ENCODE measurements at places on chromosomes 1 and 21.

GRCh38 chr1:54125386-54126070 is 27.3 kb downstream of the CDCP2 start:
- DNase-seq = no peak

DNA sequence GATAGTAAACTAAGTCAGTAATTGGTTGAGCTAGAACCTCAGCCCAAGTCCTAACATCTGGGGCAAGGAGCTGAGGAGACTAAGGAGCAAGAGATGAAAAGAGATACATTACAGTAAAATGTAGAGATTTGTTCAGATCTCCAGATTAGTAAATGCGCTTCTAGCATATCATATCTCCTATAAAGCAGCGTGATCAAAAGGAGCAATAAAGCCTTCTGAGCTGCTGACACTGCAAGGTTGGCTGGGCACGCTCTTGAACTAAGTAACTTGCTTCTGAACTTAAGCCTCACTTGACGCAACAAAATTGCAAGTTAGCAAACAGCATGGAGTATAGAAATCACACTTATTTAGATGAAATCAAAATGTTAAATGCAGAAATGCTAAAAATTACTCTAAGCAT is 80.9 kb downstream of the LRRC53 start:
- no peak for DNase-seq

DNA sequence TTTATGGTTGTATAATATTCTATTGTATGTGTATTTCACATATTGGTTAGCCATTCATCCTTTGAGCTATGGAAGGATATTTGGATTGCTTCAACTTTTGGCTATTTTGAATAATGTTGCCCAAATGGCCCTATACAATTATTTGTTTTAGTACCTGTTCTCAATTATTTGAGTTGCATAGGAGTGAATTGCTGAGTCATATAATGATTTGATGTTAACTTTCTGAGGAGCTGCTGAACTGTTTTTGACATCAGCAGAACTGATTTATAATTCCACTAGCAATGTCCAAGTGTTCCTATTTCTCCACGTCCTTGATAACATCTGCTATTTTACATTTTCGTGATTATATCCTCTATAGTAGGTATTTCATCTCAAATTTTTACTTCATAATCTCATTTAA is 839.9 kb downstream of the KCNT2 start:
- DNase-seq = no peak

- DNase-seq = no peak
Measured at GRCh38 chr1:210369425-210369824, 40.7 kb downstream of the HHAT start.

DNA sequence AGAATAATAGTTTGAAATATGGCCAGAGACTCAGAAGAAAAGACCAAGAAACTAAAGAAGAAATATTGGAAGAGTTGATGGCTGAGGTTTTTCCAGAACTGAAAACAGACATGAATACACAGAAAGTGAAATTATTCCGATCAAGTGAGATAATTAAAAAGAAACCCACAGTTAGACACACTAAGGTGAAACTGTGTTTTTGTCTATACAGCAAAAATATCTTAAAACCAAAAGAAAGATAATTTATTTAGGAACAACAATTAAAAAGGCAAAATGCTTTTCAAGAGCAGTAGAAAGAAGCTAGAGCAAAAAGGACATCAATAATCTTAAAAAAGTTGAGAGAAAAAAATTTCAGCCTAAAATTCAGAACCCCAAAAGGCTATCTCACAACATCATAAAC is 116.3 kb downstream of the COP1 start:
- no peak for DNase-seq

DNA sequence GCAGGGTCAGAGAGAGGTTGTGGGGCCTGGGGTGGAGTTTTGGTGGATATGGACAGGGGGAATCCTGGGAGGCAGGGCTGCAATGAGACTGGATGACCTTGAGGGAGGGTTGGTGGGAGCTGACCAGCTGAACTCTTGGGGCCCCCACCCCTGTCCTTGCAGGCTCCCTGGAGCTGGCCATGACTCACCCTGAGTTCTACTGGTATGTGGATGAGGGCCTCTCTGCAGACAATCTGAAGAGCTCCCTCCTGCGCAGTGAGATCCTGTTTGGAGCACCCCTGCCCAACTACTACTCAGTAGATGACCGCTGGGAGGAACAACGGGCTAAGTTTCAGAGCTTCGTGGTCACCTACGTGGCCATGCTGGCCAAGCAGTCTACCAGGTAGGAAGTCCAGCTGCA is 23.6 kb downstream of the DISP3 start:
- no peak for DNase-seq

GRCh38 chr1:13619909-13620308 is 36.3 kb downstream of the PDPN start:
- no peak for DNase-seq

- no peak for DNase-seq
Measured at GRCh38 chr1:245987219-245987545, 519.9 kb downstream of the SMYD3 start.

DNA sequence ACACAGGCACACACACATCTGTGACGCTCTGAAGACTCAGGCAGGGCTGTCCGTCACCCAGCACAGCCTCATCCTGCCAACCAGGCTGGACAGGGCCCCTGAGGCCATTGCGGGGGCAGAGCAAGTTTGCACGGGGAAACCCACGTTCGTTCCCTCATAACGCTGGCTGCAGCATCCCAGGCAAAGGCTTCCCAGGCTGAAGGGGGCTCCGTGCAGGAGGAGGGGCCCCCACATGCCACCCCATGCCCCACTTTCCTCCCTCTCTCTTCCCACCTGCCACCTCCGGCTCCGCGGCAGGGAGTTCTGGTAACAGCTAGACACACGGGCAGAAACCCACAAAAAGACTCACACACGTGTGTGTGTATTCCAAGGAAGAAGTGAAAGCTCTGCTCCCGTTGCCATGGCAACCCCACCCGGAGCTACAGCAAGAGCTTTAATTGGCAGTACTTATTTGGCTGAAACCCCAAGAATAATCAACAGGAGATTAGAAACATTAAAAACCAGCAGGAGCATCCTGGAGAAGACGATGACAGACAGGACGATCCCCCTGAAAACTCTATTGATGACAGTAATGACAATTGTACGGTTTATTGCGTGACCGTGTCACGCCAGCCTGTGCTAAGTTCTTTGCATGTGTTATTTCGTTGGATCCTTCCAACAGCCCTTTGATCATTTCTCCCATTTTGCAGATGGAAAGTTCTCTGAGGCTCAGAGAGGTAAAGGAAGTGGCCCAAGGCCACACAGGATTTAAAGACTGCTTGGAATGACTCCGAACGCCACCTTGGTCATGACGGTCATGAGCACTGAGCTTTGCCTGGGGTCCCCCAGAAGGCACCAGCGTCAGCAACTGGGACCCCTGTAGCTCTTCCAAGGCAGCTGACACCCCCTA is 247.1 kb downstream of the NPHP4 start:
- no peak for DNase-seq

DNA sequence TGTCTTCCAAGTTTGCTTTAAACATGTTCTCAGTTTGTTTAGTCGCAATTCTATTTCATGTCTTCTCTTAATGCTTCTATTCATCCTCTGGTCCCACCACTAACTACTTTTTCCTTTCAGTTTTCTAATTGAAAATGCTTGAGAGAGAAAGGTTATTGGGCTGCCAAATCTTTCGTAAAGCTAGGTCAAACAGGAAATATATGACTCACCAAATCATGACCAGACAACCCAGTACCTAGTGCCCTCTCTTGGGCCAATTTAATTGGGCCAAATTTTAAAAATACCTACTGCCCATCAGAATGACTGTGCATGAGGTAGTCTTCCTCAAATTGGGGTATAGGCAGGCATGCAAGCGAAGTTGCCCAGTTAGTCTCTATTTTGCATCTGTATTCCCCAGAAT is 295.4 kb upstream of the PBX1 start:
- DNase-seq = no peak
